ENCODE measurements at places on chromosomes 7 and 10.

DNA sequence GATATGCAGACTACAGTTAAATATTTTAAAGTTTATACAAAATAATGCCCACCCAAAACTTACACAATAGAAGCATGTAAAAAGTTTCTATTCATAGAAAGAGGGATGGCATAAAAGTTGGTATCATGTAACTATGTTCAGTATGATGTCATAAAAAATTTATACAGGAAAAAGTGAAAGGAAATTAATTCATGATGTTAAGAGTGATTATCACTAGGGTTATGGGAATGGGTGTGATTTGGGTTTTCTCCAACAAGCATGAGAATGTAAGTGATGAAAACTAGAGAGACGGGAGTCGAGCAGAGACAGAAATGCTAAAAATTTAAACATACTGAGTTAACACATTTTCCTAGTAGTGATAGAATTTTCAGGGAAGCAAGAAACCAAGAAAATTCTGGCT is 52.7 kb downstream of the GDI2 start:
- no peak for DNase-seq

DNA sequence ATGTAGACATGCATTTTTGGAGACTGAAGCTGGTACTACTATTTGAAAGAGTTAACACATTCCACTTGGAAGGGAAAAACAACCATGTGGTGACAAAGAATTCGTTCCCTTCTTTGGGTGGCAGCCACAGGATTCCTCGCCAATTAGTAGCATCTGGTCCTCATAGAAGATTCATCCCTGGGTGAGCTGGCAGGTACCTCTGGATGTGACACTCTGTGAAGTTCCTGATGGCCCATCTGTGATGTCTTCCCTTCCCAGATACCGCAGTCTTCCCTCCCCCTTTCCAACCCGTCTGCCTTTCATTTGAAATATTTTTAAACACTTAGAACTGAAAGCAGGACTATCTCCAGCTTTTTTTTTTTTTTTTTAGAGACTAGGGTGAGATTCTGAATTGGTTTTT is 569.5 kb downstream of the TYW1 start:
- no peak for DNase-seq

- no peak for DNase-seq
Observed at GRCh38 chr7:80548840-80549530, 37.1 kb upstream of the GNAT3 start.

- DNase-seq, result no peak
Observed at GRCh38 chr10:64039198-64039597, 518.0 kb downstream of the REEP3 start.

DNA sequence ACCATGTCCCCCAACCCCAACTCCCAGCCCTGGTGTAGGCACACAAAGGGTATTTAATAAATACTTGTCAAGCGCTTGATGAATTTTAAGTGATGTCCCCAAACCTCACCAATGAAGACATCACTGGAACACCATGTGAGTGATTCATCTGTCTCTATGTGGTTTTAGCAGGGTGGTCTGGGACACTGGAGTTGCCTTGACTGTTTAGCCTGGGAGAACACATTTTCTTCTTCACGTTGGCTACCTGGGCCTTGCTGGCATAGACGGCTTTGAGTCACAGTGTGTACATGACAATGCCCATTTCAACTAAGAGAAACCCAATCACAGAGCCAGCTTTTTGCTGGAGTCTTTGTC is 24.8 kb upstream of the SHH start:
- DNase-seq, result no peak

- no peak for DNase-seq
Observed at GRCh38 chr10:123854498-123854897, 37.1 kb downstream of the CPXM2 start.

- no peak for DNase-seq
Observed at GRCh38 chr10:111590703-111591102, 513.9 kb downstream of the ADRA2A start.

DNA sequence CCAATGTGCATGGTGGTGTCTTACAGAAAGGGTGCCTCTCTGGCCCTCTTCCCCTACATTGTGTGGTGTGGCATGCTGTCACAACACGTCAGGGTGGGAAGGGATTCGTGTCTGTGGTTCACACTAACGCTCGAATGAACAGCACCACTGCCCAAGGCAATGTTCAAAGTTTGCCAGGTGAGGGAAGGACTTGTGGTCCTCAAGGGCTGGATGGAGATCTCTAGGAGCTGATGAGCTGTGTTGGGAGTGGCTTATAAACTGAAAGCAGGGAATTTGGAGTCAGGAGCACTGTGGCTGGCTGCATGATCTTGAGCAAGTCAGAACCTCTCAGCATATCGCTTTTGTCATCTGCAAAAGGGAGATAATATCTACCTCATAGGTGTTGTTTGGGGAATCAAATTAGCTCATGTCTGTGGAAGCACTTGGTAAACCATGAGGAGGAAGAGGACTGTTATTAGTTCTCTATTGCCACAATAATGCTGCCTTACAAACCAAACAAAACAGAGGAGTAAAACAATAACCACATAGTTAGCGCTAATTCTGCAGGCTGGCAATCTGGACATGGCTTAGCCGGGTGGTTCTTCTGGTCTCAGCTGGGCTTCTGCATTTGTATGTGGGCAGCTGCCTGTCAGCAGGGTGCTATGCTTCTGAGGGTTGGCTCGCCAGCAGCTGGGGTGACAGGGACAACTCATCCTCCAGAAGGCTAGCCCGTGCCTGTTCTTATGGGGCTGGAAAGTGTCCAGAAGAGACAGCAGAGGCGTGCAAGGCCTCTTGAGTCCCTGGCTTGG is 22.9 kb upstream of the C10orf105 start:
- DNase-seq, result peak; percentile 35

DNA sequence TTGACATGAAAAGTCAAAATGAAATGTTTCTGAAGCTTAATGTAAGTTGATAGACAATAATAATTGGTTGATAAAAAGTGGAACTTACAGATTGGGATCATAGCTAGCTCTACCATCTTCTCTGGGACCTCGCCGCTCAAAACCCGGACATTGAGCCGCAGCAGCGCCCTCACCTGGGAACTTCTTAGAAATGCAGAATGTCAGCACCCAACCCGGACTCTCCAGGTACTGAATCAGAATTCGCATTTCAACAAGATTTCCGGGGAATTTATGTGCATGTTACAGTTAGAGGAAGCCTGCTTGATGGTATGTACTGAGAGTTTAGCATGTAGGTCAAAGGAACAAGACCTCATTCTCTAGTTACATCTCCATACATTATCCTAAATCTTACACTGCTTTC is 36.7 kb upstream of the ABLIM1 start:
- peak; percentile 30 for DNase-seq

GRCh38 chr7:45657890-45658715 is 83.9 kb downstream of the ADCY1 start:
- no peak for DNase-seq

DNA sequence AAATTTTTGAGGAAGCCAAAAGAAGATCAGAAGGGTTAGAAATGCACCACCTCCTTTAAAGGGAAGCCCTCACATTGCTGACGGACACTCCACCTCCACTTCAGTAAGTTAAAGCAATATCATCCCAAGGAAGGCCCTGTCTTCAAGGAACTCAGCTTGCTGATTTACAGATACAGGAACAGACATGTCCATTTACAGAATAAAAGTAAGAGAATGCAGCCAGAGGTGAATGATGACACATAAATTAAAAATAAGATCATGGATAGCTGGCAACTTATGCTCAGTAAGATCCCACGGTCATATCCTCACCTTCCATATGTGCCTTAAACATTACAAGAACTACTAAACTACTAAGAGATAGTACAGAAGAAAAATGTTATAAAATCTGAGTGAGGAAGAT is 20.4 kb downstream of the GRB10 start:
- DNase-seq, result no peak

GRCh38 chr7:108629651-108630400 is 60.2 kb downstream of the DNAJB9 start:
- DNase-seq, result no peak

GRCh38 chr7:35754741-35755140 is 46.1 kb upstream of the SEPTIN7 start:
- no peak for DNase-seq

DNA sequence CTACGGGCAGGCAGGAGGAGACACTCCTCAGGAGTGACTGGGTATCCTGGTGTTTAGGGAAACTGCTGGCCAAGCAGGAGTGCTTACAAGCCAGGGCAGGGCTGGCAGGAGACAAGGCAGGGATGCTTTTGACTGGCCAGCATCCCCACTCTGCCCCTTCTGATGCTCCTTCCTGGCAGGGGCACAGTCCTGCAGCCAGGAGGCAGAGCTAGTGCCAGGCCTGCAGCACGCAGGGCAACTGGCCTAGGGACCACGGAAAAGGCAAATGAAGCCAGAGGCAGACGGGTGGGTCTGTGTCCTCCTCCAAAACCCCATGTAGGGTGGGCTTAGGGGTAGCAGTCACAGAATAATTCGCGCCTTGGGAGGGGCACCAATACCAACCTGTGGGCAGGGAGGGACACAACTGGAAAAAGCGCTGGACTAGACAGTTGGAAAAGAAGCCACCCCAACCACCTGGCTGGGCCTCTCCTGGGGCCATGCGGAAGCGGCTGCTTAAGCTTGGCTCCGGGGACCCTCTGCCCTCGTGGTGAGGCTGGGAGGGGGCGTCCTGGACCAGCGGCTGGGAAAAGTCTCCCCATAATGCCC is 4.8 kb downstream of the IMPDH1 start:
- DNase-seq, result no peak

DNA sequence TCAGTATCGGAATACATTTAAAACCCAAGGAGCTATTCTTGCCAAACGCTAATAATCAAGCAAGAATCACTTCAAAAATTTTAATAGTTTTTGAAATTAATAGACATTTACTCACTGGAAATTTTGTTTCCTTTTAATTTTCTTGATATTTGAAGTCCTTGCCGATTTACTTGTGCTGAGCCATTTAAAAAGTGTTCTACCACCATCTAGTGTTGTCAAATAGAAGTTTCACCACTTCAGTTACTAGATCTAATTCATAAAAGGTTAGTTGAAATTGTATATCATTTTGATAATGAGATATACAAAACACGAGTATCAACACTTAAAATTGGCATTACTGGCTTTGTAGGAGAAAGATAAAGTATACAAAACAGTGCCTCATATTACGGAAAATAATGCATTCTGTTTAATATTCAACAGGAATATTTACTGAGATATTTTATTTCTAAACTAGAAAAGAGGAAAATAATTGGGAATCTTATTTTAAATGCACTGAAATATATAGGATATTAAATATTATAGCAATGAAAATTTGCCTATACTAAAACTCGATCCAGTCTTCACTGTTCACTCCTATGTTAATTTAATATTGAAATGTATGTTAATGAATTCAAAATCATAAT is 664.8 kb upstream of the SEMA3D start:
- no peak for DNase-seq

GRCh38 chr10:30002426-30003266 is 56.7 kb downstream of the JCAD start:
- DNase-seq, result peak; percentile 48

DNA sequence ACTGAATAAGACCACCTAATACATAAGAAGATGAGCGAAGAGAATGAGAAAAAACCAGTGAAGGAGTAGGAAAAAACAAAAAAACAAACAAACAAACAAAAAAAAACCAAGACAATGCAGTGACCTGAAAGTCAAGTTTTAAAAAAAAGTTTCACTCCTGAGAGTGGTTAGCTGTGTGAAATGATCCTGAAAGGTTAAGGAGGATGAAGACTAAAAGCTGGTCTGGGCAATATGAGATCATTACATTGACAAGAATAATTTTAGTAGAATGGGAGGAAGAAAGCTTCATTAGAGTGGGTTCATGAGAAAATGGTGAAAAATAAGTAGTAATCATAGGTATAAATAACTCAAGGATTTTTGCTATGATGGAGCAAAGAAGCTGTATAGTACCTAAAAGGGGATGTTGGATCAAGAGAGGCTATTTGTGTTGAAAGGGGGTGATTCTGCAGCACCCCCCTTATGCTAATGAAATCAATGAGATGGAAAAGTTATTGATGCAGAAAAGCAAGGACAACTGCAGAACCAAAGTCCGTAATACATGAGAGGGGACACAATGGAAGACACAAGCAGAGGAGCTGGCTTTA is 80.2 kb downstream of the KMT2C start:
- no peak for DNase-seq

- no peak for DNase-seq
Observed at GRCh38 chr10:97111615-97112014, 74.1 kb downstream of the SLIT1 start.

DNA sequence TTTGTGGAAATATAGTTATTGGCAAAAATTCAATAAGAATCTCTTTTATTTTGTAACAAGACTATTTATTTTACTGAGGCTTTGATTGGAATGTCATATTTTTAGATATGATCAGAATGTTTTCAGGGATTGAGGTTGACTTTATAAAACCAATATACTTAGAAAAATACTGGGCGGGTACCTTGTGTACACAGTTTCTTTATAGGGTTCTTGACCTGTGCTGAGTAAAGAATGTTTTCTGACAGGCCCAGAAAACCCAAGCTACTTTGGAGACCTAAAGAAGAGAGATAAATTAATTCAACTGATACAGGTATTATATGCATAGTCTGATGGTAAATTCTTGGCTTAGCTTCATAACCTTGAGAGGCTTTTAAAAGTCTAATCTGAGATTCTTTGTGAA is 23.9 kb upstream of the SPAM1 start:
- DNase-seq, result no peak

DNA sequence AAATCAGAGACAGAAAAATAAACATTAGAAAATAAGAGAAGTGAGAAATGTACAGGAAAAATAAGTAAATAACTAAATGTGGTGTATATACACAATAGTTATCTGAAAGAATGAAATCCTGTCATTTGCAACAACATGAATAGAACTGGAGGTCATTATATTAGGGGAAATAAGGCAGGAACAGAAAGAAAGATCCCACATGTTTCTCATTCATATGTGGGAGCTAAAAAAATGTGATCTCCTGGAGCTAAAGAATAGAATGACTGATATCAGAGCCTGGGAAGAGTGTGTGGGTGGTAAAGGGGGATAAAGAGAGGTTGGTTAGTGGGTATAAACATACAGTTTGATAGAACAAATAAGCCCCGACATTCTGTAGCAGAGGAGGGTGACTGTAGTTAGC is 27.3 kb downstream of the PLXDC2 start:
- no peak for DNase-seq

GRCh38 chr7:76236224-76236623 is 34.5 kb downstream of the SRRM3 start:
- no peak for DNase-seq

DNA sequence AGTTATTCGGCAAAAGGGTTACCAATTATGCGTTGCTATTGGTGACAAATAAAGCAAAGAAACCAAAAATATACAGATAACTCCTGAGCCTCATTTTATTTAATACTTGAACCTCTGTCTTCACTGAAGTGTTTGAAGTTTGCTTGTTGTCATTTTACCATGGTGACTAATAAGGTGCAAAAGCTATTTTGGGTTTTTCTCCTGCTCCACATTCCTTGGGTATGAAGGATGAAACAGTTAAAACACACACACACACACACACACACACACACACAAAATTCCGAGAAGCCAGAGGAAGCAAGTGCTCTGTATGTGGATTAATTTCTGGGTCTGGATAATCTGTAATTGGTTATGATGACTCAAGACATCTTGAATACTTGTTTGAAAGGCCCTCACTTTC is 246.5 kb downstream of the COBL start:
- no peak for DNase-seq

- DNase-seq, result no peak
Observed at GRCh38 chr10:102281102-102281487, 35.8 kb downstream of the GBF1 start.

Data from CD4-positive, alpha-beta T cell treated with Interleukin-12 subunit alpha and Interleukin-12 subunit beta, for 1 hour (primary cell).